ENCODE measurements at places on chromosomes 3 and 15.

GRCh38 chr3:56988458-56989168 lies 71.9 kb upstream of the SPATA12 start:
- peak; percentile 61 for DNase-seq

GRCh38 chr15:66165856-66166255 lies 87.7 kb downstream of the MEGF11 start:
- no peak for DNase-seq

DNA sequence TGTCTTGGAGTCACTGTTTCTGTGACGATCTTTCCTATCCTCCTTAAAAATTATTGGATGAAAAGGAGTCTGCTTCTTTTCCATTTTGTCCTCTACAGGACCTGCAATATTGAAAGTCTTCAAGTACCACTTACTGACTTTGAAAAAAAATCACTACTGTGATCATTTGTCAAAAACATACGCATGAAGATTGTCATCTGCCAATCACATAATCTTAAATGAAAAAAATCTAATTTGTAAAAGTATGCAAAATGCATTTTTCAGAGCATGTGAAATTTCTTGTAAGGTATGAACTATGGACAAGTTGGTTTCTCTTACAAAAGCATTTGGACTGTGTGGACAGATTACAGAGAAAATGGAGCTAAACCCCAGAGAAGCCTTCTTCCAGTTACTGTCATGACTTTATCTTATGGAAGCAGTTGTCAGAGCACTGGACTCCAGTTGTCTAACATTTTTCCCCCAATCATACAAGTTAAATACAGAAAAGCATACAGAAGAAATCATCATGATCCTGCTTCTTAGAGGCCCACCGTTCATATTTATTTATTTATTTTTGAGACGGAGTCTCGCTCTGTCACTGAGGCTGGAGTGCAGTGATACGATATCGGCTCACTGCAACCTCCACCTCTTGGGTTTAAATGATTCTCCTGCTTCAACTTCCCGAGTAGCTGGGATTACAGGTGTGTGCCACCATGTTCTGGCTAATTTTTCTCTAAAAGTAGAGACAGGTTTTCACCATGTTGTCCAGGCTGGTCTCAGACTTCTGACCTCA lies 3.4 kb upstream of the PXK start:
- DNase-seq: no peak

DNA sequence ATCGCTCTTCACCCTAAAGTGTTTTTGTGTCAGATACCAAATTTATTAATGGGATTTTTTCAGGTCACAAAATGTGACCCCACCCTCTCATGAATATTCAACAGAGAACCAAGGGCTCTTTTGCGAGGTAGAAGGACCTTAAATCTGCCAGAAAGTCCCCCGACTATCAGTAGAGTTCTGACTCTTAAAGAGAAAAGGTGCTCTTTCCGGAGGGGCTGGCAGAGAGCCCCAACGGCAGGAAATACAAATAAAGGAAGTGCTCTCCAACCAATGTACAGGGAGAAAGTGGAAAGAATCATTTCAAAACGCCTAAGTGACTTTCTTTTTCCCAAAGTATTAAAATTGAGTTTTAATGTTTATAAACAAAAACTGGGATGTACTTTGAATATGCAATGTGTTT lies 517.2 kb downstream of the FOXP1 start:
- no peak for DNase-seq

- DNase-seq: no peak
Observed at GRCh38 chr3:185958626-185959025, 20.8 kb upstream of the TRA2B start.

GRCh38 chr15:66039117-66039871 lies 170.0 kb downstream of the RAB11A start:
- DNase-seq: no peak

- peak; percentile 36 for DNase-seq
Observed at GRCh38 chr3:111989061-111989678, 9.6 kb upstream of the TAGLN3 start.

- no peak for DNase-seq
Observed at GRCh38 chr3:46915297-46915822, 37.8 kb downstream of the PTH1R start.

- DNase-seq: no peak
Observed at GRCh38 chr3:188863999-188864406, 307.8 kb upstream of the TPRG1 start.

GRCh38 chr3:68973639-68974038 lies 39.8 kb downstream of the EOGT start:
- DNase-seq: no peak

- DNase-seq: no peak
Observed at GRCh38 chr3:468172-468571, 271.6 kb downstream of the CHL1 start.

- no peak for DNase-seq
Observed at GRCh38 chr3:113263020-113263419, 51.7 kb downstream of the BOC start.

DNA sequence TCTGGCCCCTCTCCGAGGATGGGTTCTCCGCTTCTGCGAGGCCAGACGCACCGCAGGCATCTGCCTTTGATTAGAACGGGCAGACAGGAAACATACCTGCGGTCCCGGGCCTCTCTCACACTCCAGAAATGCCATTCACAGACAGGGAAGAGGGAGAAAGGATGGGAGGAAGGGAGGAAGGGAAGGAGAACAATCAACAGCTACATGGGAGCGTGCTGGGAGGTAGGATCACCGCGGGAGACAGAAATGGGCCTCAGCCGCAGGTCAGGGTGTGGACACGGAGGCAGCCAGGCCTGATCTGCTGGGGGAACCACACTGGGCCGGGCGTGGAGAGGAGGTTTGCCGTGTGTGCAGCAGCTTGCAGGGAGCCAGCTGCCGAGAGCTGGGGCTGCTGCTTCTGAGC lies 90.7 kb upstream of the RGMA start:
- DNase-seq: no peak

GRCh38 chr3:124007186-124007585 lies 15.3 kb upstream of the ROPN1 start:
- DNase-seq: no peak

DNA sequence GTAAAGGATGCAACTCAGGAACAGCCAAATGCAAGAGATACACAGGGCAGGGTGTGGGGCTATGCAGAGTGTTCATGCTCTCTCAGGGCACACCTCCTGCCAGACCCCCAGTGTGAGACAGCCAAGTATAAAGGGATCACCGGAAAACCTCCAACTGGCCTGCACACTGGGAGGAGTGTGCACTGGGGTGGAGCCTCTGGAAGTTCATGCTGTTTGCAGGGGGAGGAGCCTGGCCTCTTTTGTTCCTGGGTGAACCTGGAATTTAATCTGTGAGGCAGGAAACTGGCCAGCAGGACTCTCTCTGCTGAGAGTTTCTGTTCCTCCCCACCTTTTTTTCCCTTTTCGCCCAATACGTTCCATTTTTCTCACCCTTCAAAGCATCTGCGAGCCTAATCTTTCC lies 204.1 kb downstream of the WNT5A start:
- no peak for DNase-seq

GRCh38 chr3:187758318-187758955 lies 13.2 kb upstream of the BCL6 start:
- DNase-seq: no peak

DNA sequence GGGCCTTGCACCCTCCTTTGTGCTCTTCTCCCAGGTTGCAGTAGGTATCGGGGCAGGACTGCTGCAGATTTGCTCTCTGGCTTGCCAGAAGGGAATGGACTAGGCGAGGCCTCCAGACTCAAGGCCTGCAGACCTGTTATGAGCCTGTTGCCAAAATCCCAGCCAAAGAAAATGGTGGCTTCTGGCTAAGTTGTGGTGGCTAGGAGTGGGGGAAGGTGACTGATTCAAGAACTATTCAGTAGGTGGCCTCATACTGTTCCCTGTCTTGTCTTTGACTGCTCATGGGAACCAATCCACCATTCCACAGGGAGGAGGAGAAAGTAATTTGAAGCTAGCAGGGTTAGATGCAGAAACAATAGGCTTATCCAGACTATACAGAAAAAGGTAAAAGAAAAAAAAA lies 380.4 kb upstream of the PROK2 start:
- no peak for DNase-seq

GRCh38 chr3:34382859-34383258 lies 584.4 kb downstream of the PDCD6IP start:
- DNase-seq: no peak

DNA sequence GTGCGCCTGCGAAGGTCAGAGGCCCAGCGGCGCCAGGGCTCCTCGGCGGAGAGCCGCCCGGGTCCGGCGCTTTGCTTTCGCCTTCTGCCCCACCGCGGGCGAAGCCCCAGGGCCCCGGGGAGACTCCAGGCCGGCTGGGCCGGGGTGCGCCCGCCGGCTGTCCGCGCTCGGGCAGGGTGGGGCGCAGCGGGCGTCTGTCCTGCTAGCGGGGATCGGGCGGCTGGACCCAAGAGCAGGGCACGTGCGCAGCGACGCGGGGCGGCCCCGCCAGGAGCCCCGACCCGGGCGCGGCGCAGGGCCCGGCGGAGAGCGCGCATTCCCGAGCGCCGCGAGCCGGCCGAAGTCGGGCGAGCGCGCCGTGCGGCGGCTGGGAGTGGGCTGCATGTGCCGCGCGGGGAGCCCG lies 569 bp upstream of the ALDH1A3 start:
- peak; percentile 53 for DNase-seq

GRCh38 chr3:14847613-14848541 lies 29.1 kb downstream of the FGD5 start:
- DNase-seq: no peak

GRCh38 chr3:229183-229661 lies 32.7 kb downstream of the CHL1 start:
- no peak for DNase-seq

- peak; percentile 62 for DNase-seq
Observed at GRCh38 chr3:156826896-156827882, 1.0 kb downstream of the LEKR1 start.

All from GM13977 (cell line).